ENCODE measurements at places on chromosomes 11 and 22.

DNA sequence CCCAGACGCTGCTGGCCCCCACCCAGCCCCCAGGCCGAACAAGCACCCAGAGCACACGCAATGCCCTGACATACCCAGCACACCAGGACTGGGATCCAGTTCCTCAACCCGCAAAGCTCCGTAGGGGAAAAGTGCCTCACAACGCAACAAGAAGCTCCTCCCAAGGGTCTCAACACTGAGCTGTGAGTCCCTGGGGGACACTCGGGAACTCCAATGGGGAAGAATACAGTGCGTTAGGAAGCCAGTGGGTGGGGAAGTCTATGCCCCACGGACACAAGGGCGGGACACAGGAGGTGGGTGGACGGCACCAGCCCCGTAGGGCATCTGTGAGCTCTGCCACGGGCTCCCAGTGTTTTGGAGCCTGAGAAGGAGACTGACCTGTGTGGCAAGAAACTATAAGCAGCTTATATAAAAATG lies 1.6 kb downstream of the DEAF1 start:
- no peak for DNase-seq

GRCh38 chr11:40306938-40307548 lies 1152.4 kb downstream of the LRRC4C start:
- DNase-seq, result peak; percentile 42

DNA sequence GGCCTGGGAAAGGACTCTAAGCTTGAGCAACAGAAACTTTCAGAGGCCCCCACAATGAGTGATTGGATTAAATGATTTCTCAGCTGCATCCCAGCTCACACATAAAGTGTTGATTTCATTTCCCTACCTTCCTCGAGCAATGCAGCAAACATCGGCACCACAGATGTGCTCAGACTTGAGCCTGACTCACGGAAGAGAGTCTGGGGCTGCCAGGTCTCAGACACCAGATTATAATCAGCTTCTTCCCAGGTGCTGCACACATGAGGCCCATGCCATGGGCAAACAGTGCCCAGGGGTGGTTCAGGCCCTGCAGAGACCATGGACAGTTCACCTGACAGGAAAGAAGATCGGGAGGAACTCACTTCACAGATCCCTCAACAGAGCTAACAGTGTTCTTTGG lies 226.6 kb upstream of the TENM4 start:
- peak; percentile 14 for DNase-seq

- DNase-seq, result no peak
Observed at GRCh38 chr11:102014756-102015155, 32.5 kb upstream of the CFAP300 start.

GRCh38 chr22:34102633-34103032 lies 182.4 kb upstream of the LARGE1 start:
- DNase-seq, result no peak

DNA sequence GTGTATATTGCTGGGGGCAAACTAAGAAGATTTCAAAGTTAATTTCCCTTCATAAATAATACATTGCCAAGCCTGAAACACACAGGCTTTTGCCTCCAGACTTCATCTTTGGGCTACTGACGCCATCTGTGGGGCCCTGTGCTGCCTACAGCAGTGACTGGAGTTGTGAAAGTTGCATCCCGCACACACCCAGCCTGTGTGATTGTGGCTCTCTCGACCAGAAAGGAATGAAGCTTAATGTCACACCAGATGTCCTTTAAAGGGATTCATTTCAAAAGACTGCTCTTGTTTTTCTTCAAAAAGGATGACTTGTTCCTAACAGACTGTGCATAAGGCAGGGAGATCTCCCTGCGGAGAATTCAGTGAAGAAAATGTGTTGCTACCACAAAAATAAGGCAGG lies 210.5 kb downstream of the FAM181B start:
- no peak for DNase-seq

DNA sequence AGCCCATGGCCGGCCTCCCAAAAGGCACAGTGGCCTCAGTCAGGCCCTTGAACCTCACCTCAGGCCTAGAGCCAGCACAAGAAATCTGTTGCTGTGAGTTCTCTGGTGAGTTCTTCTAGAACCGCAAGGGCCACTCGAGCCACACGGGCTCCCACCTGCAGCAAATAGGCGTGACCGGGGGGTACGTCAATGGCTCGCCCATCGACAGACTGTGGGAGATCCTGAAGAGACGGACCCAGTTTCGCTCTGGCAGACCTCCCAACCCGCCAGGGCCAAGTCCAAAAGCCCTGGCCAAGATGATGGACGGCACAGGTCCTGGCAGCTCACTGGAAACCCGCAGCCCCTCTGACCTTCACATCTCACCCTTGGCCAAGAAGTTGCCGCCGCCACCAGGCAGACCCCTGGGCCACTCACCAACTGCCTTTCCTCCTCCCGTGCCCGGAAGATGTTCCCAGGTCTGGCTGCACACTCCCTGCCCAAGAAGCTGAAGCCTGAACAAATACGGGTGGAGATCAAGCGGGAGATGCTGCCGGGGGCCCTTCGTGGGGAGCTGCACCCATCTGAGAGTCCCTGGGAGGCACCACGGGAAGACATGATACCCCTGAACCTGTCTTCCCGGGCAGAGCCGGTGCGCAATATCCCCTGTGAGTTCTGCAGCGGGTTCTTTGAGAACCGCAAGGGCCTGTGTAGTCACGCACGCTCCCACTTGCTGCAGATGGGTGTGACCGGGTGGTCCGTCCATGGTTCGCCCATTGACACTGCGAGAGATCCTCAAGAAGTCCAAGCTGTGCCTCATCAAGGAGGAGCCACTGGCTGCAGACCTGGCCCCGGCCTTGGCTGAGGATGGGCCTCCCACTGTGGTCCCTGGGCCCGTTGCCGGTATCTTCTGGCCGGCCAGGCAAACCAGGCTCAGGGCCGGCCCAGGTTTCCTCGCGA lies 544.2 kb upstream of the CCDC179 start:
- DNase-seq, result no peak

DNA sequence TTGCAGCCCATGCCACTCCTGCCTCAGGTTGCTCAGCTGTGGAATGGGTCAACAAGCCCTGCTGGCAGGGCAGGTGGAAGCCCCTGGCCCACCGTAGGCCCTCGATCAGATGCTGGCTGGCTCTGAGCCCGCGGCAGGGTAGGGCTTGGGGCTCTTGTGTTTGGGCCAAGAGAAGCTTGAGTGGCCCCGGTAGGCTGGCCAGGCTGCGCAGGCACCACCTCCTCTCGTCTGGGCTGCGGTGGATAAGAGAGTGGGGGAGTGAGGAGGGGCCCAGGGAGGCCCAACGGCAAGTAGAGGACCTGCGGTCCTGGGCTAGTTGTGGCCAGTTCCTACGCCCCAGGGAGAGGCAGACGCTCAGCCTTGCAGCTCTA lies 115.2 kb downstream of the CEP164 start:
- DNase-seq, result no peak

- DNase-seq, result no peak
Observed at GRCh38 chr22:39839917-39840510, 53.5 kb downstream of the ENTHD1 start.

- no peak for DNase-seq
Observed at GRCh38 chr11:118338637-118339061, 3.9 kb downstream of the CD3D start.

GRCh38 chr11:7278314-7278917 lies 26.7 kb downstream of the SYT9 start:
- DNase-seq, result peak; percentile 12

- no peak for DNase-seq
Observed at GRCh38 chr22:33883961-33884808, 36.1 kb downstream of the LARGE1 start.

GRCh38 chr11:32343325-32344008 lies 91.9 kb downstream of the WT1 start:
- no peak for DNase-seq

DNA sequence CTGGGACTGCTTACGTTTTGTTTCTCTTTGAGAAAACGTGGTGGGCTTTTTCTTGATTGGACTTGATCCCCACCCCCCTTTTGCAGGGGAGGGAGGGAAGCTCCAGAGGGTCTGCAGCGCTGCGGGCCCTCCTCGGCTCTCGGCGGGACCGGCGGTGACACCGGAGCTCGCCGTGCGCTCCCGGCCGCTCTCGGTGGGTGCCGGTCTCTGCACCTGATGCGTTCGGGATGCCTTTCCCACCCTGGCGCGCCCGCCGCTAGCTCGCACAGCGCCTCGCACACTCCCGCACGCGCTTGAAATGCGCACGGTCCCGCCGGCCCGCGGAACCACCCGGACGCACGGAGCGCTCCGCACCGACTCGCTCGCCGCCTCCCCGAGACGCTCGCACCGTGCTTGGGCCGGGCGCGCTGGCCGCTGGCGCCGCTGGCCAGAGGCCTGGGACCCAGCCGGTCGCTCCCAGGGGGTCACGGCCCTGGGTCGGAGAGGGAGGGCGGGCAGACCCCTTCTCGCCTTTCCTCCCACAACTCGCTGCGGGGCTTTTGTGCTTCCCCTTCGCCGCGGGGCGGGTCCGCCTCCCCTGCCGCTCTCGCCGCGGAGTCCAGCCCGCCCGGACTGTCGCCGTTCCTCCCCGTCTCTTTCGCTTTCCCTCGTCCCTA lies 1.0 kb downstream of the ZBTB16 start:
- DNase-seq, result no peak

DNA sequence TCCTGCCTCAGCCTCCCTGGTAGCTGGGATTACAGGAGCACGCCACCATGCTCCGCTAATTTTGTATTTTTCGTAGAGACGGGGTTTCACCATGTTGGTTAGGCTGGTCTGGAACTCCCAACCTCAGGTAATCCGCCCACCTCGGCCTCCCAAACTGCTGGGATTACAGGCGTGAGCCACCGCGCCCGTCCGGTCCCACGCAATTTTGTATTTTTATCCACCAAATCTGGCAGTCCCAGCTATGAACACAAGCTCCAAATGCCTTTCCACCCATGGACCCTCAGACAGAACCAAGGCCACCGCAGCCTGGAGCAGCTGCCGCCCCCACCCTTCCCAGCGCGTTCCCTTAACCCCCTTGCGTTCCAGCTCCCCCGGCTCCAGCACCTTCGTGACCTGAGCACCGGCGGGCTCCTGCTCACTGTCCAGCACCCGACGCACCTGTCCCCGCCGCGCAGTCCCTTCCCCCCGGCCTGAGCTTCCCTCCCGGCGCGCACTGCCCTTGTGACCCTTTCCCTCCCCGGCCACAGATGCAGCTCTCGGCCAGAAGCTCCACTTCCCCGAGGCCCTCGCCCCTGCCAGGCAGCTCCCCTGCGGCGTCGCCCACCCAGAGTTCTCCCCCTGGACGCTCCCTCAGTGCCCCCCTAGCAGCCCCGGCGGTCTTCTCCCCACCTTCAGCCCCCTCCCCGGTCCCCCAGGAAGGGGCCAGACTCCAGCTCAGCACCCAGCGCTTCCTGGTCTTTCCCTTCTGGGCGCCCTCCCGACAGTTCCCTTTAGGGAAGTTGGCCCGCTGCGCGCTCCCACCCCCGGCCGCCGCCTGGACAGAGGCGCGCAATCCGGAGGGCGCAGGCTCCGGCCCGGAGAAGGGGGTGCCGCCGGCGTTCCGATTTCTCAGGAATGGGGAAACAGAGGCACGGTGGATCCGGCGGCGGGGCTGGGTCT lies 5.6 kb upstream of the ZBED4 start:
- no peak for DNase-seq

GRCh38 chr11:32388871-32389770 lies 46.2 kb downstream of the WT1 start:
- DNase-seq, result no peak

DNA sequence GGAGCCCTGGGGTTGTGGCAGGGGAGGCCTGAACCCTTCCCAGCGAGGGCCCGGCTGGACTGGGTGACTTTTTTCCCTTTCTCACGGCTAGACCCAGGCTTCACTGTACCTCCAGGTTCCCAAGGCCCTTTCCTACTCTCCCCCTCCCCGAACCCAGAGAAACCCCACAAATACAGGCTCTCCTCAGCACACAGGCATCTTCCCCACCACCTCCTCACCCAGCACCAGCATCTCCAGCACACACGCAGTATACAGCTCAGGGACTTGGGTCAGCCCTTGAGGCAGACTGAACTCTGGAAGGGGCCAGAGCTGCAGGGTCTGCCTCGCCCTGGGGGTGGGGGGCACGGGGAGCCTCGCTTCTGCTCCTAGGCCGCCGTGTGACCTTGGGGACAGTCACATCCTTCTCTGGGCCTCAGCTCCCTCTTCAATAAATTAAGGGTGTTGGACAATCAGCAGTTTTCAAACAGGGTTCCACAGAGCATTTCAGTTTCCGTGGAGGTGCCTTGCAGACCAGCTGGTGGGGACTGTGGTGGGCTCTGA lies 4.5 kb downstream of the TMPRSS13 start:
- no peak for DNase-seq

DNA sequence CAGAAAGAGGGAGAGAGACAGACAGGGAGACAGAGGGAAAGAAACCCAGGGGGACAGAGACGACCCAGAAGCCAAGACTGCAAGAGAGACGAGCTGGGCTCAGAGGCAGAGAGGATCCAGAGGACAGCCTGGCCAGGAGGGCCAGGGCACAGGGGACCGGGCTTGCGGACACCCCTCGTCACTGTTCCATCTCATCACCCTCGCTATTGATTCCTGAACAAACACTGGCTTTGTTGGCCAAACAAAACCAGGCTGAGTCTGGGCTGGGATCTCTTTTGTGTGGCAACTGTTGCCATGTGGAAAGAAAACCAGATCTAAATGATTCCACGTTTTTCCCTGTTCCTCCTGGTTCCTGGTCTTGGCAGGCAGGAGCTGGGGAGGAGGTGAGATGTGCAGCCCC lies 339.4 kb downstream of the MN1 start:
- DNase-seq, result no peak

- no peak for DNase-seq
Observed at GRCh38 chr11:111483431-111483830, 28.8 kb downstream of the BTG4 start.

- DNase-seq, result no peak
Observed at GRCh38 chr11:69129647-69130046, 26.1 kb upstream of the SMIM38 start.

- DNase-seq, result no peak
Observed at GRCh38 chr11:75734491-75735180, 17.0 kb downstream of the MOGAT2 start.

GRCh38 chr11:771617-772204 lies 5.6 kb downstream of the GATD1 start:
- DNase-seq, result no peak

DNA sequence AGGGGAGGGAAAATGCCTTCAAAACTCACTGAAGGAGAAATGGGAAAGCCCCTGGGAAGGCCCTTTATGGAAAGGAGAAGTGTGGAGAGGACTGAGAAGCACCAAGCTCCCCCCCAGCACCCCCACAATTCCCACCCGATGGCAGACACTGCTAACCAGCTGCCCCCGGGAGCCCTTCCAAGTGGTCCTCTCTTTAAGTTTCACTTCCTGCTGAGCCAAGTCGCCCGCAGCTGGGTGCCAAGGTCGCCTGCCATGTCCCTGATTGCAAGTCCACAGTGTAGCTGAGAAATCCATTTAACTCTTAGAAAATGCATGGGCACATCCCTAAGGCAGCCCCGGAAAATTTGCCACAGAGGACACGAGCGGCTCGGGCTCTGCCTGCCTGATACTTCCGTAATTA lies 68.2 kb downstream of the GALNT18 start:
- DNase-seq, result no peak

DNA sequence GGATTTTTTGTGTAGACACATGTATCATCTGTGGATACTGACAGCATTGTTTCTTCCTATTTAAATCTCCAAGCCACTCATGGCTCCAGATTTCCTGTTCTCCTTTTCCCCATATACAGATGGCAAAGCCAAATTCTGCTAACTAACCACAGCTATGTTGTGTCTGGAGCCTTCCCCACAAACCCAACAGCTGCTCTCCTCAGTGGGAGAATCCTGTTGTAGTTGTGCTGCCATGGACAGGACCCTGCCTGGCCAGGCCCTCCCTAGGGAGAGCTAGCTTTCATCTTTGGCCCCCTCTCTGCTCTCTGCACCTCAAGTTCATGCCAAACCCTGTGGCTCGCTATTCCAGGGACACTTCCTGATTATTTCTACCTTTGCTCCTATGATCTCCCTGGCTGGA lies 106.4 kb upstream of the CCDC90B start:
- DNase-seq, result no peak

GRCh38 chr22:48406161-48406560 lies 1421.5 kb downstream of the BRD1 start:
- DNase-seq, result no peak

Measured in HFF-Myc (cell line).